Germinal center (tissue), 1 donor: ENCODE measurements at places on chromosomes 11 and 22.

DNA sequence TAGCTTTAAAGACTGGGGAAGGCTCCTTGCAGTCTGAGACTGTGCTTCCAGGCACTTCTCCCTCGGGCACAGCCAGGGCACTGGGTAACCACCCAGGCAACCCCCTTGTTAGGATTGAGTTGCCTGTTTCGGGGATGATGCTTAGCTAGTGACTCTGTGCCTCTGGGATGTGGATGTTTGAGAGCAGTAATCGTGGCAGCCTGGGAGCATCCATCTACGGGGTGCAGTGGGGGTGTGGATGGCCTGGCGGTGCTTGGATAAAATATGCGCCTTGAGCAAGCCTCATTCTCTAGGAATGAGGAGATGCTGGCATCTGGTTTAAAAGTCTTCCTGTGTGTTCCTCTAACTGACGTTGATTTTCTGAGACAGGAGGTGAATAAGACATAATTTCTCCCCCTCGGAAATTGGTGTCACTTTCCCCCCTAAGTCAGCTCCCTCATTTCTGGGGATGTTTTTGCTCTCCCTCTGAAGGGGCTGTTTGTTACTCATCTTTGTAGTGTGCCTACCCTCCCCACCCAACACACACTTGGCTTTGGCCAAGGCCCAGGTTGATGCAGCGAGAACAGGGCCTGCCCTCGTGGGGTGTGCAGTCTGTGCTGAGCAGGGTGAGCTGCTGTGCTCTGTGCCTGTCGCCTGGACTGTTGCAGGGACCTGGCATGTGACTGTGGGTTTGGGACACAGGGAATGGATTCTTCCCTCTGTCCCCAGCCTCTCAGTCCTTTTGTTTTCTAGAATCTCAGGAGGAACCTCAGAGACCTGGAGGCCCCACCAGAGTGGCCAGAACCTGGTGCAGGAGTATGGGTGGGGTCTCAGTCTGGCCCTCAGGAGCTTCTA is 2.0 kb downstream of the GNAZ start:
- DNase-seq = no peak

DNA sequence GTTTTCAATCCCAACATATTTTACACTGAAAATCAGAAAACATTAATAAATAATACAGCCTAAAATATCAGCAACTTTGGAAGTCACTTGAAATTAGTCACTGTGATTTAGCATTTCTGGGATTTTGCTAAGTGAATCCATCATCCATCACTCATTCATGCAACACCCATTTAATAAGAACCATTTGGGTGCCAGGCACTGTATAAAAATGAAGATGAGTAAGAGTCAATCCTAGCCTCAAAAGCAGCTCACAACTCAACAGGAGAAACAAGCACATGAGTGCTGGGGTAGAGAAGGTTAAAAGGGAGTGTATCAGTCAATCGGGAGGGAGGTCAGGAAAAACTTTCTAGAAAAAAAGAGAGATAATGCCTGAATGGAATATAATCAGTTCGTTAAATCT is 77.9 kb downstream of the PGR start:
- DNase-seq = no peak

- no peak for DNase-seq
Observed at GRCh38 chr11:82450996-82451395, 282.7 kb downstream of the FAM181B start.

DNA sequence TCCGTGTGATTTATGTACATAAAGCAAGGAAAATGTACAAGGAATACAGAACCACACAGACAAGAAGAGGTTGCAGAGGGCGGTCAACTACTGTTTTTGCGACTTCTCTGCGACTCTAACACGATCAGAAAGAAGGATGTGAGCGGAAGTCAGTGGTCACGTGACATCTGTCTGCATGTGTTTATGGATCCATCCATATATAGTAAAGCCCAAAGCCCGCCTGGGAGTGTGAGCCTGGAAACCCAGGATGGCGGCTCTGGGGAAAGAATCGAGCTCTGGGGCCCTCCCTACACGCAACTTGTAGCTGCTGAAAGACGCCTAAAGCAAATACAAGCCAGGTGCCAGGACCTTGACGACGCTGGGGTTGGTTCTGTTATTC is 8.8 kb downstream of the OSBPL5 start:
- DNase-seq = no peak

DNA sequence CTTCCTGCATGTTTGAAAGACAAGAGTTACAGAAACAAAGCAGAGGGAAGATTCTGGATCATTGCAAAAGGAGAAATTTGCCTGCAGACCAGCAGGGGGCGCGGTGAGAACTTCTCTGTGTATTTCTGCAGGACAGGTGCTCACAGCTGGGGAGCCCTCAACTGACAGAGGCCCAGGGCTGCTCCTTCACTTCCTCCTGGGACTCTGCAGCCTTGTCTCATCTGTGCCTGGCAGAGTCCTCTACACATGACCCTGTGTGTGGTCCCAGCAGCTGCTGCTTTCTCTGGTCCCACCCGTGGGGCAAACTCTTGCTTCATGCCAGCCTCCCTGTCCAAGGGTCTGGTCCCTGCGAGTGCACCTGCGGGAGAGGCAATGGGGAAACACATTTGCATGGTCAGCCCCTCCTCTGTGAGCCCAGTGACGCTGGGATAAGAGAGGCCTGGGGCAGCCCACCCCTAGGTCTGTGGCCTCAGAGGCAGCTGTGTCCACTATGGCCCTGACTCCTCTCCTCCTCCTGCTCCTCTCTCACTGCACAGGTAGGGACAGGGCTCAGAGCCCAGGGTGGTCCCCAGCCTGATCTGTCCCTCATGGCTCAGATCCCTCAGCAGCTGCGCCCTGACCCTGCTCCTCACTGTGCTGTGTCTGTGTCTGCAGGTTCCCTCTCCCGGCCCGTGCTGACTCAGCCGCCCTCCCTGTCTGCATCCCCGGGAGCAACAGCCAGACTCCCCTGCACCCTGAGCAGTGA is 43.2 kb upstream of the VPREB1 start:
- peak; percentile 75 for DNase-seq

GRCh38 chr11:108672113-108672512 is 7.2 kb downstream of the DDX10 start:
- no peak for DNase-seq

GRCh38 chr11:105700271-105700670 is 90.4 kb downstream of the GRIA4 start:
- DNase-seq = no peak

- no peak for DNase-seq
Observed at GRCh38 chr11:11740836-11741235, 100.9 kb upstream of the USP47 start.

GRCh38 chr22:27783436-27784119 is 18.0 kb downstream of the MN1 start:
- DNase-seq = no peak

GRCh38 chr22:41766476-41766875 is 34.0 kb upstream of the CCDC134 start:
- DNase-seq = no peak

- peak; percentile 17 for DNase-seq
Observed at GRCh38 chr11:125871391-125872137, 15.9 kb upstream of the HYLS1 start.

- no peak for DNase-seq
Observed at GRCh38 chr11:48384670-48385069, 18.4 kb upstream of the OR4C5 start.

- no peak for DNase-seq
Observed at GRCh38 chr11:122494221-122494620, 161.3 kb upstream of the UBASH3B start.

GRCh38 chr22:36937319-36938027 is 24.0 kb downstream of the CSF2RB start:
- DNase-seq = no peak
